NCI-H226 (cell line): ENCODE measurements at places on chromosomes 11 and 22.

- DNase-seq: peak; percentile 64
These were observed 42.2 kb downstream of the POLD3 start for GRCh38 chr11:74634537-74634936.

DNA sequence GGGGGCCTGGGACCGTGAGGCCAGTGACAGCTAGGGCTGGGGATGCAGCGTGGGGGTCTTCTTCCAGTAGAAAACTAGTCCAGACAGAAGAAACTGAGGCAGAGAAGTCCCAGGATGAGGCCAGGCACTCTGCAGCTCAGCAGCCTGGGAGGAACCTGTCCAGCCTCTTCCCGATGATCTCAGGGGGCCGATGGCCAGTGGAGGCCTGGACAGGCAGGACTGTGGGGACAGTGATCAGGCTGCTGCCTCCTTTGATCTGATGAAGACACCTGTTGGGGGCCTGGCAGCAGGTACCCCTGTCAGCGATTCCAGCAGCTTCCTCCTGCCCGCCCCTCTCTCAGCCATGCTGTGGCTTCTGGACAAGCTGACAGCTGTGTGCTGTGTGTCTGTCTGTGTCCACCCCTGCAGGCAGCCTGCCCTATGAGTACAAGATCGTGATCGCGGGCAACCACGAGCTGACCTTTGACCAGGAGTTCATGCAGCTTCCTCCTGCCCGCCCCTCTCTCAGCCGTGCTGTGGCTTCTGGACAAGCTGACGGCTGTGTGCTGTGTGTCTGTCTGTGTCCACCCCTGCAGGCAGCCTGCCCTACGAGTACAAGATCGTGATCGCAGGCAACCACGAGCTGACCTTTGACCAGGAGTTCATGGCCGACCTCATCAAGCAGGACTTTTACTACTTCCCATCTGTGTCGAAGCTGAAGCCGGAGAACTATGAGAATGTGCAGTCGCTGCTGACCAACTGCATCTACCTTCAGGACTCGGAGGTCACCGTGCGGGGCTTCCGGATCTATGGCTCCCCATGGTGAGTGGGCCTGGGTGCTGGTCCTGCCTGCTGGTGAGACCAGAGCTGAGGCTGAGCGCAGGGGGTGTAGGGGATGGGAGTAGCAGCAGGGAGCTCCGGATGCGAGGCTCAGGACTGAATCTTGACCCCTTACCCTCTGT, 62.6 kb downstream of the MPPED1 start:
- no peak for DNase-seq

- no peak for DNase-seq
These were observed 62.5 kb downstream of the MACROD1 start for GRCh38 chr11:64103277-64103985.

DNA sequence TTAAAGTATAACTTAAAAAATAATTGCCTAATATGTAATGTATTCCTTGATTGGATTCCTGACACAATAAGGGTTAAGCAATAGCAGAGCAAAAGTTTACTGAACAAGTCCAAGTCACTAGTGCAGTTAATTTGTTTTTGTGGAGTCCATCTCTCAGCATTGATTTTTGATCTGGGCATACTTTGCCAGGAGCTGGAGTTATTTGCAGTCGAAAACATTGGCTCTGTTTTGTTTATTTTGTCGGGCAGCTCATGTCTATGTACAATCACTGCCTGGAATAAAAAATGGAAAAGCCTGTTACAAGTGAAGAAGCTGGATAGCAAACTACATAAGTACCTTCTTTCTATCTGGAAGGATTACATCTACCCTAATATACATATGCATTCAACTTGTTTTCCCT, 625.2 kb downstream of the CNTN5 start:
- DNase-seq: no peak

DNA sequence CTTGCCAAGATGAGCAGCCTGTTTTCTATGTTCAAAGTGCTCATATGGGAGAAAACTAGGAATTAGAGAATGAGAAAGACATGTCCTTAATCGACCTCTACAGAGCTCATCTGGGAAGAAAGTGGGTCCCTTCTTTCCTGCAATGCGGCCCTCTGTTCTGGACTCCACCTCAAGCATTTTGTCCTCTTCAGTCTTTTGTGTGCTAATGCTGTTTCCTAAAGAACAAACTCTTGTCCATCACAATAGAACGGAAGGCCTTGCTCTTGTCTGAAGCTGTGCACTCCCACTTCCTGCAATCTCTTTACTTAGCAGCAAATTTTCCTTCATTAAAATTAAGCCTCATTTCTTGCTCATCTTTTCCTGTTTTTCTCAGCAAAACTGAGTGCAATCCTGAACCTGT, 206.6 kb downstream of the OPCML start:
- DNase-seq: no peak

DNA sequence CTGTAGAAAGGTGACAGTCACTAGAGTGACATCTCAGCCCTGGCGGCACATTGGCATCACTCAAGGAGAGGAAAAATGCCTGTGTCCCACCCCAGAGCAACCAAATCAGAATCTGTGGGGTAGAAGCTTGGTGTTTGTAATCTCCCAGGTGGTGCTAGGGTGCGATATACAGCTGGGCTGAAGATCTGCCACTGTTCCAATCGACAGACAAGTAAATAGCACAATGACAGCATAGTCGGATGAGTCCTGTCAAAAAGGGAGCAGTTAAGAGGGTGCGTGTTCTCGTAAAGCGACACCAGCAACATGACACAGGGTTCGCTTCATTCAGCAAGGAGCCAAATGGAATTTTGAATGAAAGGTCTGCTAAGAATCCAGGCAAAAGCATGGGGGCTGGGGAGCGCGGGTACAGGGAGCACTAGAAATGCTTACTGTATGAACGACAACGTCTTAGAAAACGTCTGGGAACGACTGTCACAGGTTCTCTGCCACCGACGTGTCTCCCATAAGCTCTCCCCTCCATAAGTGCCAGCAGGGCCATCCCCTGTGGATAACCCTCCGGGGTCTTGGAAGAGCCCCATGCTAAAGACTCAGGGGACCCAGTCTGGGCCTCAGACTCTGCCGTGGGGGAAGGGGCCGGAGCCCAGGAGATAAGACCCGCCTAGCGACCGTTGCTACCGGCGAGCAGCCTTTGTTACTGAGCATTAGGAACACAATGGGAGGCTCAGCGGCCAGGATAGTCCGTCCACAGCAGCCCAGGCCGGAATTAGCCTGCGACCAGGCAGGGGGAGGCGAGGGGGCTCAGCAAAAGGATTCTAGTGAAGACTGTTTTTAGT, 20.8 kb downstream of the ADA2 start:
- no peak for DNase-seq
